T follicular helper cell (primary cell): ENCODE measurements at places on chromosomes 13 and 19.

GRCh38 chr13:59279028-59279427 is 884.7 kb downstream of the DIAPH3 start:
- DNase-seq: no peak

DNA sequence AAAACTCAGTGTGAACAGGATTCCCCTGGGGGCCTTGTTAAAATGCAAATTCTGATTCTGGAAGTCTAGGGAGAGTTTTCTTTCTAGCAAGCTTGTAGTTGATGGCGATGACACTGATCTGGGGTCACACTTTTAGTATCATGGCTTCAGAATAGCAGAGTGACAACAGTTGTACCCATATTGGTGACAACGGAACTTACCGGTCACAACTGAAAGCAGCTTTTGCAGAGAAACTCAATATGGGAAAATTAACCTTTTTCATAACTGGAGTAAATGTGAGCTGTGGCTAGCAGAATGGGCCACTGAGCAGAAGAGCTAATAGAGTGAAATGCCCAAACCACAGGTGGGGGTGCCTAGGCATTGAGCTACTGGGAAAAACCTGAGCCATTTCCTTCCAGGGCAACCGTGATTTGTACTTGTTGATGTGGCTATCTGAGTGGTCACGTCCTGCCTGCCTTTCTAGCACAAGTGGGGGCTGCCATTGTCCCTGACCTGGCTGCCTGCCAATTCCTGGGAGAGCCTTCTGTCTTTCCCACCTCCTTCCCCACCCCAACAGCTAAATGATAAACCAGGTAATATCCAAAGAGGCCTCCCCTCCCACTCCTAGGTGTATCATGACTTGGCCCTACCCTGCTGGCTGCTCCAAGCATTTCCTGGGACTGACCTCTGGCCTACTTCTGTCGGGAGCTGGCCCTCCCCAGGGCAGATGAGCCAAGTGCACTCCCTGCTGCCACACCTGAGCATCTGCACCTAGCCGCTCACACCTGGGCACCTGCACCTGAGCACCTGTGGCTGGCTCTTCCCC is 1.7 kb upstream of the SLC10A2 start:
- DNase-seq: no peak

DNA sequence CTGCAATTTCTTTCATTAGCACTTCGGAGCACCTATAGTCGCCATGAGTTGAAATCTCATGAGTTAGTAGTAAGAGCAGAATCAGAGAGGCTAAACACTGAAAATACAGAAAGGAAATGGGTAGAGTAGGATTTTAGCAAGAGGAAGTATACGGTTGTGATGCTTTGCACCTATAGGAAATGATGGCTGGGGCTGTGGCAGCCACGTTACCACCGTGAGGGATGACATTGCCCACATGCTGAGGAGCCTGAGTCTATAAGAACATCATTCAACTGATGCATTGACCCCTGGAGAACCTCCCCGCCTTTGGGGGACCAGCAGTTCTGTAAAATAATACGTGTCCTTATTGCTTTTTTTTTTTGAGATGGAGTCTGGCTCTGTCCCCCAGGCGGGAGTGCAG is 20.4 kb downstream of the FAM187B start:
- no peak for DNase-seq

GRCh38 chr13:72567566-72567965 is 159.9 kb downstream of the MZT1 start:
- DNase-seq: no peak

- DNase-seq: no peak
Measured at GRCh38 chr13:35818633-35819067, 312.5 kb downstream of the DCLK1 start.

- DNase-seq: no peak
Measured at GRCh38 chr13:54758795-54759194, 1730.2 kb downstream of the OLFM4 start.

- DNase-seq: peak; percentile 67
Measured at GRCh38 chr19:14030997-14031718, 404 bp upstream of the IL27RA start.

DNA sequence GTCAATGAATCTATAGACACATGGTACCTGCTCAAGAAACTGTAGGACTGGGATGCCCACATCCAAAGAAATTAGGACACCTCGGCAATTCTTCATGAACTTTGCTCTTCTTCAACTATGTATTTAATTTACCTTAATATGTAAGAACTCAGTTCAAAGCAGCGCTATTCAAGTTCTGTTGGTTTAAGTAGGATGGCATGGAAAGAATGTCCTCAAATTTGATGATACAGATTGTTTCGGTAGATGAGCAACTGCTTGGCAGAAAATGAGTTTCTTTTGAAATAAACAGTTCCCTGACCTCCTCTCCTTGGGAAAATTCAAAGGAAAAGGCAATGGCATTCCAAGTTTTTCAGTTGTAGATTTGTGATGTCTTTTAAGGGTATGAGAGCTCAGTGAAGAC is 36.7 kb downstream of the FGF9 start:
- DNase-seq: no peak

- DNase-seq: no peak
Measured at GRCh38 chr19:33064458-33064791, 263 bp downstream of the RHPN2 start.

DNA sequence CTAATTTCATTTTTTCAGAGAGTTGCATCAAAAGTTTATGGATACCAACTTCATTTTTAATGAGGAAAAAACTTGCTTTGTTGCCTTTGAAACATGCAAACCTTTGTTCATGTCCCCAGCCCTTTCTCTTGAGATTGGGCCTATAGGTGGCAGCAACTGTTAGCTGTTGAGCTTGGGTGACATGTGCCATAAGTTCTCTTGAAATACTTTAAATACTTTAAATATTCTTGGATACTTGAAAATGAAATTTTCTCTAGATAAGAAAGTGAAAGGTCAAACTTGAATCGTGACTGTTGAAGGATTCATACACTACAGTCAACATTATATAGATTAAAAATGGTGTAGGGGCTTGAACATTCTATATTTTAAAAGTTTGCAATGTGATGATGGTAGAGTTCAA is 294.9 kb downstream of the NDFIP2 start:
- no peak for DNase-seq

- DNase-seq: no peak
Measured at GRCh38 chr13:58207501-58207900, 576.0 kb downstream of the PCDH17 start.

- DNase-seq: peak; percentile 69
Measured at GRCh38 chr19:45444318-45445041, 20.8 kb upstream of the ERCC1 start.

GRCh38 chr13:28327373-28328270 is 167.3 kb downstream of the FLT1 start:
- DNase-seq: no peak

- no peak for DNase-seq
Measured at GRCh38 chr19:43675269-43675879, 5.4 kb upstream of the PLAUR start.

DNA sequence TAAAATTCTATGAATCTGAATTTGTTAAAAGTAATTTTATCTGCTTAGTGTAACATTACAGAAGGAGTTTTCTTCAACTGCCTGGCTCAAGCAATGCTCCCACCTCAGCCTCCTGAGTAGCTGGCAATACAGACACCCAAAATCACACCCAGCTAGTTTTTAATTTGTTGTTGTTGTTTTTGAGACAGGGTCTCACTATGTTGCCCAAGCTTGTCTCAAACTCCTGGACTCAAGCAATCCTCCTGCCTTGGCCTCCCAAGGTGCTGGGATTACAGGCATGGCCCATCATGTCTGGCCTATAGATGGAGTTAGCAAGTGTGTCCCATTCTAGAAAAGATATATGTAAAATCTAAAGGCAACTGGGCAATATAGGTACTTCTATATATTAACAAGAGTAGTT is 1580.4 kb upstream of the PRR20A start:
- no peak for DNase-seq

DNA sequence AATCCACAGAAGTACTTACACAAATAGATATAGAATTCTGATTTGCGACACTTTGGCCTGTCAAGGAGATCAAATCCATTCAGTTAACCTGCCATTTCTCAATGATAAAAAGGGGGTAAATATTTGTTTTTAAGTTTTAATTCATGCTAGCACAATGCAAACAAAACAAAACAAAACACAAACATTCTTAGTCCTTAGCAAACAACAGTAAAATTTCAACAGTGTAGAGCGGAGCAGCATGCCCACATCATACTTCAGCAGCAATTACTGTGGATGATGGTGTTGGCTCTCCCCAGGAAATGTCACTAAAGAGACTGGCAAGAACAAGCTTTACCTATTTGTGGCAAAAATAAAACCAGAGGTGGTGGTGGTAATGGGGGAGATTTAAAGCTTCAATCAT is 625.2 kb upstream of the PCDH20 start:
- DNase-seq: no peak

- DNase-seq: no peak
Measured at GRCh38 chr13:48945626-48946025, 30.1 kb upstream of the FNDC3A start.

- no peak for DNase-seq
Measured at GRCh38 chr13:102195566-102196462, 206.0 kb downstream of the FGF14 start.

GRCh38 chr19:51029718-51030117 is 3.3 kb upstream of the KLK11 start:
- no peak for DNase-seq

GRCh38 chr13:53463106-53463505 is 434.5 kb downstream of the OLFM4 start:
- DNase-seq: no peak

- DNase-seq: no peak
Measured at GRCh38 chr13:36029166-36029565, 102.0 kb downstream of the DCLK1 start.

- no peak for DNase-seq
Measured at GRCh38 chr13:32889986-32890565, 126.1 kb upstream of the KL start.

- DNase-seq: no peak
Measured at GRCh38 chr13:95120650-95121049, 180.6 kb downstream of the ABCC4 start.

DNA sequence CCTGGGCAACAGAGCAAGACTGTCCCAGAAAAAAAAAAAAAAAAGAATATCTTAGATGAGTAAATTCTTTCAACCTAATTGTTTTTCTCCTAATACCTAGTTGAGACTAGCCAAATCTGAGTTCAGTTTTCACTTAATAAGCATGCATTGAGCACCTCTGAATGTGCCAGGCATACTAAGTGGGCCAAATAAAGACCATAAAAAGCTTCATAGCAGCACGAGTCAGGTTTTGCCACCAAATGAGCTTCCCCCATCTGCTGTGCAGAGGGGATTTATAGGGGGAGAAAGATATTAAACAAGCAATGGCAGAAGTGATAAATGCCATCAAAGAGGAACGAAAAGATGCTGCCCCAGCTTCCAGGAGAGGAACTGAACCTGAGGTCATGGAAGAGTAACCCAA is 11.4 kb downstream of the THSD1 start:
- DNase-seq: no peak

GRCh38 chr13:52992110-52992509 is 36.5 kb upstream of the OLFM4 start:
- DNase-seq: no peak

DNA sequence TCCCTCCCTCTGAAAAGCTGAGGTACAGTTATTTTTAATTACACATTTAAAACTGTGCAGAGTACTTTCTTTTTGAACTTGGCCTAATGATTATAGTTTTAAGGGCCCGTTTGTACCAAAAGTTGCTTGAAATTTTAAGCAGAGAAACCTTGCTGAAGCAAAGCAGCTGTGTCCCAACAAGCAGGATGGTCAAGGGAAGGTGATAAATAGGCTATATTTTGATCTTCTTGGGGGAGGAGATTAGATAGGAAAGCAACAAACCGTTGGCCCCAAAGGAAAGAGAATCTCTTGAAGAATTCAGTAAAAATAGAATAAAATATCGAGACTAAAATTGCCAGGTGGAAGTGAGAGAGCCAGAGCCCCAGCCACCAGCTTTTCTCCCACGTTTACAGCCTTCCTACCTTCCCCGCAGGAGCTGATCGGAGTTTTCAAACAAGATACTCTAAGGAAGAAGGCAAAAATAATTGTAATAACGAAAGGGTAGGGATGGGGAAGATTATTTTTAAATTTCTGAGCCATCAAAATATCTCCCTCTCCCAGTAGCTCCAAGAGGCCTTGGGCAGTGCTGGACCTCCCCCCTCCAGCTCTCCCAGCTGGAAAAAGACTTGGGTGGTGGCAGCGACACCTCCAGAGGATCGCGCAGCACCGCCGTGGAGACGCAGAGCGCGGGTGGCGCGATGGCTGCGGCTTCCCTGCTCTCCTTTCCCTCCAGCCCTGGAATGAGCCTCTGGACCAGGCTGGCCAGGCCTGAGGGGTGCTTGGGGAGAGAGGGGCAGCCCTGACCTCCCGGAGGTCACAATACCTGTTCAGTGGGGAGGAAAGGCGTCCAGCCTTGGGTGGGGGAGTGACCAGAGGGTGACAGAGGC is 5.8 kb downstream of the ZIC2 start:
- DNase-seq: no peak

GRCh38 chr19:10557603-10558197 is 8.1 kb downstream of the KRI1 start:
- DNase-seq: no peak

- DNase-seq: no peak
Measured at GRCh38 chr19:12092065-12092867, 27.7 kb downstream of the ZNF844 start.

- DNase-seq: no peak
Measured at GRCh38 chr13:74243637-74244526, 109.7 kb upstream of the KLF12 start.

DNA sequence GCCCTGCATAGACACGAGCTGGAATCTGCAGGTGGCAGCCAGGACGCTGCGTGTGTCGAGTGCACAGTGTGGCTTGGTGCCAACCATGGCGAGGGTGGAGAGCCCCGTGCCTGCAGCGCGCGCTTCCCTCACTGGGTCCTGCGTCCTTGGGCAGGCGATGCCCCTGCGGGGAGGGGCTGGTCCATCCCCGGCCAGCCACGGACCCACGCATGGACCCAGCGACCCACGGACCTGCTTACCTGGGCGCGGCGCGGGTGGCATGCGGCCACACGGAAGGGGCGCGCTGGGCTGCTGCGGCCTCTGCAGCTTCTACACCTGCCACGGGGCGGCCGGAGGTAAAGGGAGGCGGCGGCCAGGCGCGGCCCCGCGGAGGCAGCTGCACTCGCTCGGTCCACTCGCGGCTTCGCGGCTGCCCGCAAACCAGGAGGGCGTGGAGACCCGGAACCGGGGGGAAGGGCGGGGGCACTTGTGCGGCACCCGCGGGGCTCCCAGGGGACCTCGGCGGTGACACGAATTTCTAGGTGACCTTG is 569 bp upstream of the MCF2L start:
- peak; percentile 32 for DNase-seq

DNA sequence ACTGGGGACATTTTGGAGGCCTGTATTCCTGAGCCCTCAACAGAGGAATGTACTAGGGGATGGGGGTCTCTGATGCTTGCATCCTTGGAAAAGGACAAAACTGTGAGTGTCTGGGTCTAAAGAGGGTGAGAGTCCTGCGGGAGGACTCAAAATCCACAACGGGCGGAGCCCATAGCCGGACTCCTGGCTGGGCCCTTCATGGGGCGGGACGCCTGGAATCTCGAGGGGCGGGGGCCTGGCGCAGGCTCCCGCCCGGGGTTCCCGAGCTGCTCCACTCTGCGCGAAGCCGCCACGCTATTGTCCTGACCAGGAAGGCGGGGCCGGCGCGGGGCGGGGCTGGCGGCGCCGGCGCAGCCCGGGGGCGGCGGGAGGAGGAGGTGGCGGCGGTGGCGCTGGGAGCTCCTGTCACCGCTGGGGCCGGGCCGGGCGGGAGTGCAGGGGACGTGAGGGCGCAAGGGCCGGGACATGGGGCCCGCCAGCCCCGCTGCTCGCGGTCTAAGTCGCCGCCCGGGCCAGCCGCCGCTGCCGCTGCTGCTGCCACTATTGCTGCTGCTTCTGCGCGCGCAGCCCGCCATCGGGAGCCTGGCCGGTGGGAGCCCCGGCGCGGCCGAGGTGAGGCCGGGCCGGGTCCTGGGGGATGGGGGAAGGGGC is at the start of gene APLP1:
TSS of gene APLP1 (plus strand) at position 403 of the 651 bp plus-strand sequence. CDS start at position 466, 63 bp downstream.
- peak; percentile 37 for DNase-seq

GRCh38 chr13:99610702-99611289 is 109.5 kb downstream of the TM9SF2 start:
- DNase-seq: no peak
